ENCODE measurements at places on chromosomes 12 and 14.
A peak's percentile ranks its signal among the peaks of the same experiment; 100 is the strongest.

- no peak for DNase-seq
Observed at GRCh38 chr12:84954415-84954814, 41.8 kb upstream of the SLC6A15 start.

DNA sequence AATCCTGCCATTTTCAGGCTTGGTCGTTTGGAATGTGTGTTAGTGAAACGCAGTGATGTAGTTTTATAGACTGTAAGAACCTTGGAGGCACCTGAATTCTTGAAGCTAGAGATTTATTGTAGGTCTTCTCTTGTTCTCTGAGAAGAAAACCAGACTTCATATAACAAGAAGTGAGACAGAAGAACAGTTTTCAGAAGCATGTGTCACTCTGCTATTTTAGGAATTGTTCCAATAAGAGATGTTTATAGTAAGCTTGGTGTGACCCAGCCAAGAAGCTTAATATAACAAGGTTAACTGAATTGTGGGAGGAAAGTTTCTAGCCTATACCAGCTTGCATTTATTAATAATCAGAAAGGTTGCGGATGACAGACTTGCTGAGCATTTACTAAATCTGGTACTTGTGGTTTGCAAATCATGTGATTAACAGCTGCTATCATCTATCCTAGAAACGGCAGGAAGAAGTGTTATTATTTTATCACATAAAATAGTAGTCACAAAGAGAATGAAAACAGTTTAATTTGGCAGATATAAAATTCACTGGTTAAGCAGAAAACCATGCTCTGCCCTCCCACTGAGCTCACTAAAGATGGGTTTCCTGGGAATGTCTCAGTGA is 49.2 kb upstream of the BCAT1 start:
- DNase-seq = no peak

DNA sequence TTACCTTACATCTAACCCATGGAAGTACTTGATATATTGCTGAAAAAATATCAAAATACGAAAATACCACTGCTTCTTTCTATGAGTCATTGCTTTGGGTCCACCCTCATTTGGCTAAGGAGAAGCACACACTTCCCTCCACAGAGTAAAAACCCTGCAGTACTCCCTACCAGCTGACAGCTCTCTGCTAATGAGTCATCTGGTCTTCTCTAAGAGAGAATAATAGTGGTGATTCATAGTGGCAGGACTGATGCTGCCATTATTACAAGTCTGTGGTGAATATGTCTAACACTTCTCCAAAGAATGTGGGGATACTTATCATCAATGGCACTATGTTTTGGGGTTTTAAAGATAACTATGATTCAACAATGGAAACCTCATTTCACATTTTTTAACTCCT is 90.7 kb downstream of the PPFIA2 start:
- no peak for DNase-seq

GRCh38 chr12:33248364-33248763 is 191.3 kb downstream of the SYT10 start:
- no peak for DNase-seq

GRCh38 chr12:22286569-22286968 is 47.9 kb downstream of the ST8SIA1 start:
- DNase-seq = no peak

- no peak for DNase-seq
Observed at GRCh38 chr12:127389923-127390322, 877.0 kb upstream of the TMEM132C start.

DNA sequence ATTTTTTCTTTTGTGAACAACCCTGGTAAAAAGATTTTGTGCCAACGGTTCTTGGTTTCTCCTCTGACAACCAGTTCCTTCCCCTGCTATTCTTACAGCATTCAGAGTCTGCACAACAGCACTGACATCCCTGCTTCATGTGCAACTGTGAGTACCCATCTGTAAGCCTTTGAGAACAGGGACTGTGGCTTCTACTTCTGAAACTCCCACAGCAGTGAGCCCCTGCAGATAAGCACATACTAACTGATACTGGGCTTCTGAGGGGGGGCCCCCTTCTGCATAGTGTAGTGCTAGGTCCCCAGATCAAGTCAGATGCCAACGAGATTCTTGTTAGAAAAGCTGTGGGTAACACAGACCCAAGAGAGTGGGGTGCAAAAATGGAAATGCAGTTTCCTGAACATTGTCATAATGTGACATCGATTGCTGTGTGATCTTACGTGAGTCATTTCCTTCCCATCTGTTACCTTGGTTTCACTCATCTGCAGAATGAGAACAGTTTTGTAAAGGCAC is 11.1 kb upstream of the NINJ2 start:
- DNase-seq = peak; percentile 80

DNA sequence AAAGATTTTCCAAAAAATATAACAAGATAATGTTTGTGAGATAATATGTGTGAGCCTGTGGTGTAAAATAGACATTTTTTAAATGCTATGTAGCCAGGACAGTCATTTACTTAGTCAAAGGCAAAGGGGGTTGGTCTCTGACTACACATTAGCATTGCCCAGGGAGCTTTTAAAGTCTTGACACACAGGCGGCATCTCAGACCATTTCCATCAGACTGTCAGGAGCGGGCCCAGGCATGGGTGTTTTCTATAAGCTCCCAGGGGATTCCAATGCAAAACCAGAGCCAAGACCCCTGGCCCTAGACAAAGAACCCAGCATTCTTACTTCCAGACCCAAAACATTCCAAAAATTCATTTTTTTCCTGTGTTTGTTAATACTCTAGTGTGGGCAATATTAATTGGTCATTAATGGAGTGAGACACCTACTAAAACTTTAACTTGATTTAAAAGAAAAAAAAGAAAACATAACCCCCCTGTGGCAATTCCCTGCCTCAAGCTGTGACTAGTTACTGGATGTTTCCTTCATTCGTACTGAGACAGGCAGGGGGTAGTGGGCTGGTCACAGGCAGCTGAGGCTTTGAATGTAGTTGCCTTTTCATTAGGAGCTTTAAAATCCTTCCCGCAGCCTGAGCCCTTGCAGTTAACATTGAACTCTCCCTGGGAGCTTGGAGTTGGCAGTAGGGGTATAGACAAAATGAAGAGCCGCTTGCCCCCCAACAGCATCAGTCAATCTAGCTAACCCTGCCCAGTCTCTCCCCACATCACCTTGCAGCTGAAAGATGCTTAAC is 103.7 kb downstream of the CMKLR1 start:
- no peak for DNase-seq

- DNase-seq = no peak
Observed at GRCh38 chr14:101126731-101127130, 223.2 kb upstream of the RTL1 start.

DNA sequence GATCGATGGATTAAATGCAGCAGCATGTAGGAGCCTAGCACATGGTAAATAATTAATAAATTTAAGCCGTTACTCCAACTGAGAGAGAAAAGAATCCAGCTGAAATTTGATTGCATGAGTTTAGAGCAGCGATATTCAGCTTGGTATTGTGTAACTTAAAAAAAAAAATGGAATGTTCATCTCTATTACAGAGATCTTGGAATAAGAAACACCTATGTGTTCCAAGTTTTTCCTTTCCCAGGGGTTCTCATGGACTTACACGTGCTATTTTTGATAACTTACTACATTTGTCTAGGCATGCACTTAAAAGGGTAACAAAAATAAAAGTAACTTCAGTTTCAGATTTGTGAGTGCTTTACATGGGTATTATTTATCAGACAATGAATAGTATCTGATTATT is 122.8 kb downstream of the RASSF9 start:
- no peak for DNase-seq

DNA sequence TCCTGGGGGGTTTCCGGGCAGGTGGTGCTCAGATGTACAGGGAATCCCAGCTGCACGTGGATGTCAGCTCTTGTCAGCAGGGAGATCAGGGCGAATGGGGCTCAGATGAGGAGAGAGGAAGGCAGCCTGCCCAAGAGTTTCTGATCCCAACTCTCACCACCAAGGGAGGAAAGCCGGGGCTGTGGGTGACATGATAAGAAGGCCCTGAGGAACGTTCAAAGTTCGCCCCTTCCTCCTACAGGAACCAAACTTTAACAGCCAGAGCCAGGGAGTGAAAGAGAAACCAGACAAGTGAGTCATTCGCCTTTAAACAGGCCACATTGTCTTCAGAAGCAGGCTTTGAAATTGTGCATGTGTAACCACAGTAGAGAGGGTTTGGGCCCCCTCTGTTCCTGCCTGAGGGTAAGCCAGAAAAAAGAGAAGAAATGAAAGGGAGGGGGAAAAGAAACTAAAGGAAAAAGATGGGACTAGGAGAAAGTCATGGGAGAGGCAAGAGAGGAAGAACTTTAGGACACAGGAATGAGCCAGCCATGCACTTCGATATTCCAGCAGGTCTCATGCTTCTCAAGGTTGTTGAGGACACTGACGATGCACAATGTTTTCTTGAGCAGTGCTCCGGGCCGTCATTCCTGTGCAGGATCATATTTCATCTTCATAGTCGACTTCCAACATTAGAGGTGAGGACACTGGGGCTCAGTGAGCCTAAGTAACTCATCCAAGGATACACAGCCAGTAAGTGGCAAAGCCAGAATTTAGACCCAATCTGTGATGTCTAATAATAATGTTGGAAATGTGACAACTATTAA is 691.4 kb upstream of the TBX3 start:
- no peak for DNase-seq

- DNase-seq = no peak
Observed at GRCh38 chr12:43750814-43751213, 7.8 kb downstream of the PUS7L start.

DNA sequence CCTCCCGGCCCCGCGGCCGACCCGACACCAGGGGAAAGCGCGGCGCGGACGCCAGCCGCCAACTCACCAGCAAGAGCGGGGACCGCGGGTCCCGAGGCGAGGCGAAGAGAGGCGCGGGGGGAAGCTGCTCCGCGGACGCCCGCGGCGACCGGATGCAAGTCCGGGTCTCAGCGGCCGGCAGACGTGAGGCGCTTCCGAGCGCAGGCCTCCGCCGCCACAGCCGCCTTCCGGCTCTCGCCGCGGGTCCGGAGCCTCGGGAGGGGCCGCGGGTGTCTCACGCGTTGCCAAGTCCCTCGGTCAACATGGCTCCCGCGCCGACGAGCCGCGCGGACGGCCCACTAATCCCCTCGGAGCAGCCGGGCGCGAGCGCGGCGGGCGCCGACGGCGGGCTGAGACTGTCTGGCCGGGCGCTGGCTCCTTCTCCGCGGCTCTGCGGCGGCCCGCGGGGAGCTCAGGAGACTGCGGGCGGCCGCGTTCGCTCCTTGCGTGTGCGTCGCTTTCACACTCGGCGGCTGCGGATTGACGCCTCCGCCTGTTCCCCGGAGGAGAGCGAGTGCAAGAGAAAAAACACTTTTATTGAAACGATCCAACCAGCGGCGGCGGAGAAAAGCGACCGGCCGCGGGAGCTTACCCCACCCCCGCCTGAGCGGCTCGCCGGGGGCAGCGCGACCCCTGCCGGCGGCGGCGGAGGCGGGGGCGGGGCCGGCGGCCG is at the start of gene CDK17:
Gene CDK17, minus strand, starts transcription at position 521 of the 712 bp plus-strand sequence. CDS start 65,603 bp downstream, outside the sequence.
- peak; percentile 66 for DNase-seq

All from bone marrow (tissue), 2 donors.